ENCODE measurements at places on chromosomes 2 and 18.

- DNase-seq = no peak
These were observed 176.6 kb upstream of the SKOR2 start for GRCh38 chr18:47427923-47428637.

GRCh38 chr2:100755441-100755840 is 64.5 kb upstream of the NPAS2 start:
- DNase-seq = no peak

GRCh38 chr2:102208774-102209173 is 22.0 kb downstream of the IL1RL2 start:
- no peak for DNase-seq

- DNase-seq = no peak
These were observed 54.3 kb downstream of the DGKD start for GRCh38 chr2:233408366-233409285.

DNA sequence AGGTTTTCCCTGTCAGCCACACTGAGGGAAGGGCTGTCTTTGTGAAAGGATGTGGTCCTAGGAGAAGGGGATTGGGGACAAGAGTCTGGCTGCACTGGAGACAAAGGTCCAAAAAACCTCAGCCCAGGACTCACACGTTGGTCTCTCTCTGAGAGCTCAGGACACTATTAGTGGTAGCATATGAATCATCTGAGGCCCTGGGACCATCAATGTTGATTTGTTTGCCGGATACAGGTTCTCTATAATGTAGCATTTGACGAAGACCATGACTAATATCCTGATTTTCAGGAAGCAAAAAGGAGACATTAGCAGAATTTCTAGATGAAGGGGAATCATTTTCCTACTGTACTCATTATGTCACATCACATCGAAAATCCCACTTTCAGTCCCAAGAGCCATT is 22.2 kb upstream of the DNAH6 start:
- DNase-seq = no peak

DNA sequence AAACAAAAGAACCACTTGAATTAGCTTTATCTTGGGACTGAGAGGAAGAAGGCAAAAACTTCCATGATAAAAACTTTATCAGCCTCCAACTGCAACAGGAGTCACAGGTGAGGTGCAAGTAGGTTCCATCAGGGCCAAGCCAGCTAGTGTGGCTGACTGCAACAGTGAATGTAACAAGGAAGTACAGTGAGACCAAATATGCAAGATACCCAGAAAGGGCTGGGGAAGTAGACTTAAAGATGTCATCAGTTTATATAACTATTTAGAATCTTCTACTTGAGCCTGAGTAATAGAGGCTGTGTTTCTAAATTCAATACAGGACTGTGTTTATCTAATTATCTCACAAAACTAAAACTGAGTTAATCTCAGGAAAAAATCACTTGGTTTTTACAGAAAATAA is 14.8 kb downstream of the PLEKHM3 start:
- DNase-seq = no peak

- no peak for DNase-seq
These were observed 143.3 kb downstream of the PDE1A start for GRCh38 chr2:182283512-182283911.

- no peak for DNase-seq
These were observed 74.3 kb downstream of the BCL2L11 start for GRCh38 chr2:111194835-111195621.

- DNase-seq = no peak
These were observed 149.7 kb downstream of the ZFP36L2 start for GRCh38 chr2:43076676-43077075.

- no peak for DNase-seq
These were observed 325.1 kb downstream of the RNF144A start for GRCh38 chr2:7242189-7242867.

DNA sequence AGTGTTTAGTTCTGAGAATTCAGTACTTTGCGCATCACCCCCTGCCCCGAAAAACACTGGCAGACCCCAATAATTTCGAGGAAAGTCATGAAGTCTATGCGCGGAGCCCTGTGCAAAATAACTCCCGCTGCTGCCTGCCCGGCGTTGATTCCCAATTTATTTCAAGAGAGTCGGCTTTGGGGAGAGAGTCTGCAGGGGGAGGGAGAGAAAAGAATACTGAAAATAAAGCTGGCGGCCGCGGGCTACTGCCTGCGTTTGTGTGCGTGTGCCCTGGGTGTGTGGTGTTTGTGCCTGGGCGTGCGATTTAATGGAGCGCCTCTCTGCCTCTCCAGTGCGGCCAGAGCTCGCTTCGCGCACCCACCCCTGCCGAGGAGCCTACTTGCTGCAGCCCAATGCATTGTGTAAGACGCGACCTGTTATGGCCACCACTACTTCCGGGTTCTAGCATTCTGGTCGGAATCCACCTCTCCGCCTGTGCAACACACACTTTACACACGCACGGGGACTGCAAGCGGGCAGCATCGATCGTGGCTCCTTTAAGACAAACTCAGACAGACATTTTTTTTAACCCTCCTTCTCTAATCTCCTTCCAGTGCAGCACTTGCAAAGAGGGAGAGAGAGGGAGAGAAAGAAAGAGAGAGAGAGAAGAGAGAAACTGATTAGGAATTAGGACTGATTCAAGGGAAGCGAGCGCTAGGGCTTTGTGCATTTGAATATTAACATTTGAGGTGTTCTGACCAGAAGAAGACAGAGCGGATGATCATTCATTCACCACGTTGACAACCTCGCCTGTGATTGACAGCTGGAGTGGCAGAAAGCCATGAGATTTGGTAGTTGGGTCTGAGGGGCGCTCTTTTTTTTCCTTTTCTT is at the start of gene MEIS1:
MEIS1 (plus strand) TSS at position 447 of the 870 bp plus-strand sequence. CDS start 732 bp downstream, outside the sequence.
- no peak for DNase-seq

DNA sequence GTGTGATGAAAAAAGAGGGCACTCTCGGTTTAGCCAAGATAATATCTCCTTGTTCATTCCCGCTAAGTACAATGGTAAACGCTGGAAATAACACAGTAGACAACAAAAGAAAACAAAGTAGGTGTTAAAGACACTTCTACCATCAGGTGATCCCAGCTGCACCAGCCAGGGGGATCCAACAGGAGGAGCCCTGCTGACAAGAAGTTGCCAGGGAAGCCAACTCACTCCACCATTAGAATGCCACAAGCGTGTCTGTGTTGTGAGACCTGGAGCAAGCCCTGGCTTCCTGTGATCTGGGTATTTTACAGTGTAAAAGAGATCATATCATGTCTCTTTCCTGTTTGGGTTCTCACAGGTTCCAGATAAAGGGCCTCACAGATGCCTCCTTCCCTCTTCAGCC is 117.0 kb downstream of the GRB14 start:
- DNase-seq = no peak

GRCh38 chr2:241629762-241630435 is 7.1 kb downstream of the THAP4 start:
- no peak for DNase-seq

DNA sequence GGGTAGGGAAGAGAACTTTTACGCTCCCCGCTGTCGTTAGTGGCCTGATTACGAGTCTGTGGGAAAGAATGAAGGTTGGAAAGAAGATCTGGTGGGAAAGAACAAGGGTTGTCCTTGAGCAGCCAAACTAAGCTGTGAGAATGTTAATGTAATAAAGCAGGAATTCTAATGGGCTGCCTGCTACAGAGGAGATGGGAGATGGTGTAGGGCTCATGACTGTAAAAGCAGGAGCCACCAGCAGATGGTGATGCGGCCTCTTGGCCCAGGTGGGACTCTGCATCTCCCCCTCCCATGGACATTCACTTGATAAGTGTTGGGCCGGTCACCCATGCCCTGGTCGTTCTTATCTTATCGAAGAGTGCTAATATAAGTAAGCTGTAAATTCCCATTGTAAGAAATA is 150.0 kb downstream of the NEDD4L start:
- no peak for DNase-seq

DNA sequence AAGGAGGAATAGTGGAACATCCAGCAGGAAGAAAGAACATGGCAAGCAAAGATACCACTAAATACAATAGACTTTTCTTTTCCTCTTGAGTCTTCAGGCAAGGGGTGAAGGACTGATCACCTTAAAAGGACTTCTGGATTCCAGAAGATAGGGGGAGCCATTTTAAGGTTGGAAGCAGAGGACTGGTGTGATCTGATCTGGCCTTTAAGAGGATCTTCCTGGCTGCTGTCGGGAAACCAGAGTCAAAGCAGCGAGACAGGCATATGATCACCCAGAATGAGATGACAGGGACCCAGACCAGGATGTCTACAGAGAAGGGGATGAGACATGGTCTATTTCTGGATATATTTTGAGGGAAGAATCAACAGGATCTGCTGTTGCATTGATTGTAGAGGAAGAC is 558.0 kb downstream of the STK39 start:
- no peak for DNase-seq

DNA sequence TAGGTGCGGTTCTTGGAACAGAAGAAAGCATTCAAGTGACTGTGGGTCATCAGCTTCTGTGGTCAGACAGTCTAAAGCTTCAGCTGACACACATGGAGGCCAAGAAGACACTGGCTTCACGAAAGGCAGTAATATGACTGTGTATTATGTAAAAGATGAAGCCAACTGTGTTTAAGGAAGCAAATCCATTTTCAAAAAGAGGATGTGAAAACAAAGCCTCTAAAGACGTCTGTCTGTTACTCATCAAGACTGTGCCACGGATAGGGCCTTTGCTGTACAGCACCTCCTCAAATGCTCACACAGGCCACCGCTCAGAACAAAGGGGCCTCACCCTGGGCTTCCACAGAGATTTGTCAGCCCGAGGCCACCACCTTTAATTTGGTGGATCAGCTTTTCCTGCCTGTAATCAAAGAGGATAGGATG is 21.1 kb upstream of the TMEM163 start:
- no peak for DNase-seq

GRCh38 chr2:2621855-2622254 is 290.8 kb upstream of the MYT1L start:
- no peak for DNase-seq

- no peak for DNase-seq
These were observed 48.0 kb downstream of the KCNIP3 start for GRCh38 chr2:95345081-95345562.

GRCh38 chr2:72914589-72915319 is 2.6 kb upstream of the EMX1 start:
- DNase-seq = no peak

GRCh38 chr2:1625281-1626001 is 118.9 kb downstream of the PXDN start:
- no peak for DNase-seq

- no peak for DNase-seq
These were observed 1.8 kb downstream of the MPV17 start for GRCh38 chr2:27320958-27321543.

DNA sequence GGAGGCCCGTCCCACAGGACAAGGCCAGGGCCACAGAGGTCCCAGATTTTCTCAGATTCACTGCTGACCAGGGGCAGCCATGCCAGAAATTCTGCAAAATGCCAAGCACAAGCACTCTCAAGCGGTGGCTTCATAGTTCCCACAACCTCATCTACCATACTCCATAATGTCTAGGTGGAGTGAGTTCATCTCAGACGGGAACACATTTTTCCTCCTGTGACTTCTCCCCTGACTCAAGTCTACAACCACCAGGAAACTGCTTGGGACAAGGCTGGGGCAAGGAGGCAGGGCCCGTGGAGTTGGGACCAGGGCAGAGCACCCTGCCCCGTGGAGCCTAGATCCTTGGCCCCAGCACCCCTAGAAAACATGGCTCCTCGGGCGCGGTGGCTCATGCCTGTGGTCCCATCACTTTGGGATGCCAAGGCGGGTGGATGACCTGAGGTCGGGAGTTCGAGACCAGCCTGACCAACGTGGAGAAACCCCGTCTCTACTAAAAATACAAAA is 150.7 kb upstream of the HAAO start:
- DNase-seq = no peak

DNA sequence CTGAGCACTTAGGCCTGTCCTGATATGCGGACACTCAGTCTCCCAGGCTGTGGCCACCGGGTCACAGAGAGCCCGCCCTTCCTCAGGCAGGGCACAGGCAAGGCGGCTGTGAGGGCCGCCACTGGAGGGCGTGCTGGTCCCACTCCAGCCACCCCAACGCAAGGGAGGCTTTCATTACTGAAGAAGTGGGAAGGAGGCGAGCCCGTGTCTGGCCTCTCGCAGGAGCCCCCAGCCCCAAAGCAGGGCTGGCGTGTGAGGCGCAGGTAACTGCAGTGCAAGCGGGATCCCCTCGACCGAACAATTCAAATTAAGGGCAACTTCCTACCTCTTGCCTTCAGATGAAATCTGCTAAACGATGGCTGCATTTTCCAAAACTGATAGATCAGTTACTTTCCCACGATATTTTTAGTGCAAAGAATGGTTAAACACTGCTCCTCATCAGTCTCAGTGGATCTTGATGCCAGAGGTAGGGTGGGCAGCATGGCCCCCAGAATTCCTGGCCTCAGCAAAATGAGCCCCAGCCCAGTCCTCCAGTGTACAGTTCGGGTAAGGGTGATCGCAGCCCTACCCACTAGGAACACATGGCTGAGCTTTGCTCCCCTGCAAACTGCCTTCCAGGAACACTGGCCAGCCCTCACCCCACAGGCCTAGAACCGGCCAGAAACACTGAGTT is 97.2 kb downstream of the SEPTIN10 start:
- DNase-seq = no peak

DNA sequence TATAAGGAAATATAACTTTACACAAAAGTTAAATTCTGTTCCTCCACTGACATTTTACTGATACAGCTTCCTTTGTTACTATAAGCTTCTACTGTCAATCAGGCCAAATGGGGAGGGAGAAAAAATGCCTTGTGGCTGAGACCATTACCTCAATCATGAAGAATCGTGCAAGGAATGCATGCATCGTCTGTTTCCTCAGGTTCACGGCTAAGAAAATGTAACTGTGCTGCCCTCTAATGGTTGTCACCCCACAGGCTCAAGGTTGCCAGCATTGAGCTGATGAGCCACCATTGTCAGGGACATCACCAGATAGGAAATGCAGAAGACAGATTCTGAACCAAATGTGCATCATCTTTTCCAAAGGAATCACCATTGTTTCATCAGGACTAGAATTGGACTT is 426.9 kb downstream of the CDH2 start:
- DNase-seq = no peak

- no peak for DNase-seq
These were observed 176.2 kb downstream of the TRABD2A start for GRCh38 chr2:84704505-84705244.

DNA sequence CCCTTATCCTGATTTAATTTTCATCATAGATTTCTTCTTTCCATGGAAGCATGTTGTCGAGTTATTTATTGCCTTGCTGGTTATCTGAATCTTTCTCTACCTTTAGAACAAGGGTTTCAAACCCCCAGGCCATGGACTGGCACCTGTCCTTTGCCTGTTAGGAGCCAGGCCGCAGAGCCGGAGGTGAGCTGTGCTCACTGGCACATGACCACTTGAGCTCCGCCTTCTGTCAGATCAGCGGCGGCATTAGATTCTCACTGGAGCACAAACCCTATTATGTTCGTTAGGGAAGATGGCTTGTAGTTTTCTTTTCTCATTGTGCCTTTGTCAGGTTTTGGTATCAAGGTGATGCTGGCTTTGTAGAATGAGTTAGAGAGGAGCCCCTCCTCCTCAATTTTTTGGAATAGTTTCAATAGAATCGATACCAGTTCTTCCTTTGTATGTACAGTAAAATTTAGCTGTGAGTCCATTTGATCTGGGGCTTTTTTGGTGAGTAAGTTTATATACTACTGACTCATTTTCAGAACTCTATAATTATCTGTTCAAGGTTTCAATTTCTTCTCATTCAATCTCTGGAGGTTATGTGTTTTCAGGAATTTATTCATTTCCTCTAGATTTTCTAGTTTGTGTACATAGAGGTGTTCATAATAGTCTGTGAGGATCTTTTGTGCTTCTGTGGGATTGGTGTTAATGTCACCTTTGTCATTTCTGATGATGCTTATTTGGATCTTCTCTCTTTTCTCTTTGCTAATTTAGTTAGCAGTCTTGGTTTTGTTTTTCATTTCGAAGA is 668.0 kb upstream of the FAM98A start:
- no peak for DNase-seq
